ENCODE measurements at places on chromosomes 1 and 21. TPM values are rescaled to one million over a fixed set of nuclear protein-coding genes. Genes with fewer than 3 reads are reported as not detected.
A peak's percentile ranks its signal among the peaks of the same experiment; 100 is the strongest.

DNA sequence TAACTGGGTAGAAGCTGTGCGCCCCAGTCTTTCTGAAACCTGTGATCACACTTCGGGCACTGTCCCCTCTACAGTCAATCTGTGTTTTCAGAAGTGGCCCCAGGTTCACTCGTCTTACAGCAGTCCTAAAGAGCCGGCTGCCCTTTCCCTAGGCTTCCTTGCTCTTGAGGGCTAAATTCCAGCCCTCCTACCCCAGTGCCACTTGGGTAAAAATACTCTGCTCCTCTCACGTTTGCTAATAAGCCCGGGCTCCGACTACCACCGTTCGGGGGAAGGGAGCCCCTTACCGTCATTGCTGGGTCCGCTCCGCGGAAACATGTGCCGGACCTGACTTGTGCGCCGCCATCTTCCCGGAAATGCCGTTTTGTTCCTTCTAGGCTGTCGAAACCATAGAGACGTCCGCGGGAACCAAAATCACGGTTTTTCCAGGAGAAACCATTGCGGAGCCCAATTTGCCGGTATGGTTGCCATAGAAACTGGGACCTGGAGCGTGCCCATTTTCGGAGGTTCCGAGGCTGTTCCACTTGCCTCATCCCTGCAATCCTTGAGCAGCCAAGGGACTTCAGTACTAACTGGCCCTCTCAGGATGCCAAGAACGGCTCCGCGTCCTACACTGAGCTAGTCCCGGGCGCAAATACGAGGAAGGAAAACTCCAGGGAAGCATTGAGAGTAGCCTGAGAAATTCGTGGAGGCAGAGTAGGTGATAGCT lies at the start of gene GPATCH4:
GPATCH4 (minus strand) TSS at position 358 of the 709 bp plus-strand sequence.
- peak; percentile 90 for DNase-seq

GRCh38 chr1:212643877-212644276 lies 35.3 kb downstream of the ATF3 start:
- no peak for DNase-seq

OLIG2 gene
- total RNA-seq: not detected

DNA sequence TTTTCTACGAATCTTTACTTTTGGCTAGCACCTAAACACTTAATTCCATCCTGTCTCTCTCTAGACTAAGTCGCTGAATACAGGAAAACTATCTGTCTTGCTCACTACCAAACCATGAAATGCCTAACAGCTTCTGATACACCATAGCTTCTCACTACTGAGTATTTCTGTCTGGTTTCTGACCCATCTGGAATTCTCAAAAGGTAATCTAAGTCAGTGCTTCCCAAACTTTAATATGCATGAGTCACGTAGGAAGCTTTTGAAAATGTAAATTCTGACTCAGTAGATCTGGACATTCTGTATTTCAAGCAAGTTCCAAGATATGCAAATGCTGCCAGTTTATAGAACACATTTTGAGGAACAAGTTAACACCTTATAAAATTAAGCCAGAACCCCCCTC lies 9.2 kb upstream of the OVGP1 start:
- peak; percentile 80 for DNase-seq

GRCh38 chr1:231162297-231162969 lies 575 bp downstream of the TRIM67 start:
- no peak for DNase-seq

VTCN1 gene
- total RNA-seq: 0.12 TPM

Data from PC-3 (cell line).